ENCODE measurements at places on chromosomes 16 and 17.

DNA sequence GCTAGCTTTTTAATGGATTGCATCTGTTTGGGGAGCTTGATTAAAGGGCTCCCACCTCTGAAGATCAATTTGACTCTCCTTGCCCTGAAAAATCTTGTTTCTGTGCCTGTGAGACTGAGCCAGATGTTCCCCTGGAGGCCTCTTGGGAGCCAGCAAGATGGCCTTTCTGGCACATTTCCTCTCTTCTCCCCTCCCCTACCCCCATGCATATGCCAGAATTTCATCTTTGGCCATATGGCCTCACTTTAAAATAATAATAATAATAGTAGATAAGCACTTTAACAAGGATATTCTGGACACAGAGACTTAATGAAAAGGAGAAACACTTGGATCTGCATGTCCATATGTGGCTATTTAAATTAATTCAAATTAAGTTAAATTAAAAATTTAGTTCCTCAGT lies 144.1 kb upstream of the CES5A start:
- peaks cover 6% of the 10 kb centered on the region for H3K27me3 ChIP-seq
- H3K4me1 ChIP-seq = no peaks in the 10 kb centered on the region
- no peaks in the 10 kb centered on the region for H3K36me3 ChIP-seq
- H3K4me3 ChIP-seq = no peak overlapping the region
- no peak for DNase-seq
- H3K27ac ChIP-seq = no peak overlapping the region

DNA sequence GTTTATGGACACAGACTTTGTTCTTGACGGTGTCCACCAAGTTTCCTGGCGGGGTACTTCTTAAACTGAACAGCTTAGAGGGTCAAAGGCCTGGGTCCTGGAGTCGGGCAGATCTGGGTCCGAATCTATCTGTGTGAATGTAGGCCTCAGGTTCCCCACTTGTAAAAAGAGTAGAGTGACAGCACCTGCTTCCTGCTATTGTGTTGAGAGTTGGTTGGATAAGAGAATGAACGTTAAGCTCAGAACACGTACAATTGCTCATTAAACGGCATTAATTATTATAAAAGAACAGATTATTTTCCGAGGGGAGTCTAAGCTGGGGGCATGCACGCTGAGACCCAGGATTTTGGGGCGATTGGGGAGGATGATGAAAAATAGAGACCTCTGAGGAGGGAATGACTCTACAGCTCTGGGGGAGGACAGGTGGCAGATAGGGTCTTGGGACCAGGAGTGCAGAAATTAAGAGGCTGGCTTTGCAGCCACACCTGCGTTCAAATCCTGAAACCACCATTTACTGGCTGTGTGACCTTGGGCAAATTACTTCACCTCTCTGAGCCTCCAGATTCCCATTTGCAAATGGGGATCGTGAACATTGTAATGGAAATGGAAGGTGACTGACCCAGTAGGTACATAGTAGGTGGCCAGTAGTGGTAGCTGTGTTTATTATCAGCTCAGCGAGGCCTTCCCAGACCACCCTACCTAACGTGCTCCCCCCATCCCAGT lies 862 bp downstream of the CLEC16A start:
- H3K36me3 ChIP-seq = peaks cover 3% of the 10 kb centered on the region
- DNase-seq = no peak
- H3K4me3 ChIP-seq = peak overlapping the region; percentile 92
- H3K27ac ChIP-seq = peak overlapping the region; percentile 81

DNA sequence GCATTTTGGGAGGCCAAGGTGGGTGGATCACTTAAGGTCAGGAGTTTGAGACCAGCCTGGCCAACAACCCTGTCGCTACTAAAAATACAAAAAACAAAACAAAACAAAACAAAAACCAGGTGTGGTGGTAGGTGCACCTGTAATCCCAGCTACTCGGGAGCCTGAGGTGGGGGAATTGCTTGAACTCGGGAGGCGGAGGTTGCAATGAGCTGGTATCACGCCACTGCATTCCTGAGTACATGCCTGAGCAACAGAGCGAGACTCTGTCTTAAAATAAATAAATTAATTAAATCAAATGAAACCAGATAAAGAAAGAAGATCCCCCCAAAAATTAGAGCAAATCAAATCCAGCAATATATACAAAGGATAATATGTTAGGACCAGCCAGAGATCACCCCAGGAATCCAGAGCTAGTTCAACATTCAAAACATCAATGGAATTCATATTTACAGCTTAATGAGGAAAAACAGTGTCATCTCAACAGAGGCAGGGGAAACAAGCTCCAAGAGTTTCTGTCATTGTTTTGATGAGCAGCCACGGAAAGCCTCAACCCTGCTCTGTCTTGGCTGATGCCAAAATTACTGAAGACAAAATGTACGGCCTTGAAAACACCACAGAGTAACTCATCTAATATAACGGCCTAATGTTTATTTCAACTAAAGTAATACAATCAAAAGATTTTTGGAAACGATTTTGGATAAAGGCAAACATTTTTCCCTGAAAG lies 3.7 kb downstream of the PEMT start:
- no peak overlapping the region for H3K27ac ChIP-seq
- H3K4me3 ChIP-seq = no peak overlapping the region
- H3K4me1 ChIP-seq = peaks cover 22% of the 10 kb centered on the region
- DNase-seq = no peak
- no peaks in the 10 kb centered on the region for H3K36me3 ChIP-seq

GRCh38 chr17:73317513-73318426 lies 6.0 kb upstream of the CDC42EP4 start:
- H3K36me3 ChIP-seq = no peaks in the 10 kb centered on the region
- no peak overlapping the region for H3K4me3 ChIP-seq
- no peaks in the 10 kb centered on the region for H3K4me1 ChIP-seq
- DNase-seq = no peak

- H3K27me3 ChIP-seq = no peaks in the 10 kb centered on the region
- DNase-seq = no peak
- H3K36me3 ChIP-seq = peaks cover 82% of the 10 kb centered on the region
- H3K27ac ChIP-seq = no peak overlapping the region
These were observed 30.9 kb downstream of the ABCC1 start for GRCh38 chr16:15980329-15980728.
